ENCODE measurements at places on chromosomes 5 and 9. TPM values are rescaled to one million over a fixed set of nuclear protein-coding genes. Genes with fewer than 3 reads are reported as not detected.

Gene PKN3
- 5.9 TPM for total RNA-seq

Gene GZMA
- 0.51 TPM for total RNA-seq

- DNase-seq = no peak
Observed at GRCh38 chr5:172857982-172858381, 23.9 kb downstream of the ERGIC1 start.

DNA sequence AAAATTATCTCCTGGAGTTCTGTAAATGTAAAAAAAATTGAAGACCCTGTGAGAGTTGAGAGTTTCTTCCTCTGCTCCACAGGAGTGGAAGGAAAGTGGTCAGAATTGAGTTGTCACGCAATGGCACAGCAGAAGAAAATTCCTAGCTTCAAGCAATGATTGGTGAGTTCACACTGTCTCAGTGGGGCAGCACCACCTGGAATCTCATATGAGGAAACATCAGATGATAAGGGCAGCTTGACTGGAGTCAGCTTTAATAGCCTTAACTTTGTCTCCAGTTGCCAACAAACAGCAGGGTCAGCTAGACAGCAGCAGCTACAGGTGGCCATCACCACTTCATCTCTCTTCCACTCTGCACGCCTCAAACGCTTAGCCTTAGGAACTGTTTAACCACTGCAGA is 211.1 kb downstream of the EFNA5 start:
- DNase-seq = no peak

DNA sequence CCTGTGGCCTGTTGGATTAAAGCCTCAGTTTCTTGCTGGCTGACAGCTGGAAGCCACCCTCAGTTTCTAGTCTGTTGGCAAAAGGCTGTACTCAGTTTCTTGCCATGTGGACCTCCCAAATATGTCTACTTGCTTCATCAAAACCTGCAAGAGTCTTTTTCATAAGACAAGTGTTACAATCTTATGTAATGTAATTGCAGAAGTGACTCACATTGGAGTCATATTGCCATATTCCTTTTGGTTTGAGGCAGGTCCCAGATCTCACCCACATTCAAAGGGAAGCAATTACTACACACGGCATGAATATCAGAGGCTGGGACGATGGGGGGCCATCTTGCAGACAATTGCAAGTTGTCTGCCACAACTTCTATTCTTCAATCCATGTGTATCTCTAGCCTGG is 286.7 kb upstream of the IL12B start:
- DNase-seq = no peak
